ENCODE measurements at places on chromosomes 7 and 10. TPM values are rescaled to one million over a fixed set of nuclear protein-coding genes. Genes with fewer than 3 reads are reported as not detected.

The ADAM8 gene
- 3.1 TPM for total RNA-seq

DNA sequence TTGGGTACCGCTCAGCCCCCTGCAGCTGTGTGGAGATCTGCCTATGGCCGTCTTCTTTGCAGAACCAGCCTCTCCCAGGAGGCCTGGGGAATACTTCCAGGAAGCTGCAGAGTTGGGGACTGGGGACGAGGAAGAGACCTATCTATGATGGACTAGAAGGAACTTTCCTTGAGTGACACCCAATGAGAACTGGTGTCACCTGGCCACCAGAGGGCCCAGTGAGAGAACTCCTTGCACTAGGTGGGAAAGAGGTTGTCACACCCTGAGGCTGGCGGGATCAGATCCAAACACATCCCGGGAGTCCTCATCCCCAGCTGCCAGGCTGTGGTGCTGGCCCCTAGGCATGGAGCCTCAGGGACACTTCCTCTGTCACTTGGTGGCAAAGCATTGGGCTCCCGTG lies 4.9 kb upstream of the GRID2IP start:
- DNase-seq, result no peak

The SFTPA1 gene
- not detected for total RNA-seq

The GRK5 gene
- total RNA-seq, result 54.7 TPM

DNA sequence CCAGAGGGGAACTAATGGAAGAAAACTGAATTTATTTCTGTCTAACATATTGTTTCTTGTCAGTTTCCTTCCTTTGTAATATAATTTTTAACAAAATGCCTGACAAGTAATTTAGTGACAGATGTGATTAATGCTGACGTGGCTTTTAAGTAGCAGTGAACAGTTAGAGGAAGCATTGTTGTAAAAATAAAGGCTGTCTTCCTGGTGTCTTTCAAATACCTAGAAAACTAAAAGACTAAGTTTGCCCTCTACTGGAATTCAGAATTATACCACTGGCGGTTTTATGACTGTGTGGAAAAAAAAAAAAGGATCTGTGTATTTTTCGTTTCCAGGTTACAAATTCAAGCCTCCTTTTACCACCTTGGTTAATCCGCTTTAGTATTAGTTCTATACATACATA lies 217.1 kb upstream of the DPP6 start:
- DNase-seq, result no peak

DNA sequence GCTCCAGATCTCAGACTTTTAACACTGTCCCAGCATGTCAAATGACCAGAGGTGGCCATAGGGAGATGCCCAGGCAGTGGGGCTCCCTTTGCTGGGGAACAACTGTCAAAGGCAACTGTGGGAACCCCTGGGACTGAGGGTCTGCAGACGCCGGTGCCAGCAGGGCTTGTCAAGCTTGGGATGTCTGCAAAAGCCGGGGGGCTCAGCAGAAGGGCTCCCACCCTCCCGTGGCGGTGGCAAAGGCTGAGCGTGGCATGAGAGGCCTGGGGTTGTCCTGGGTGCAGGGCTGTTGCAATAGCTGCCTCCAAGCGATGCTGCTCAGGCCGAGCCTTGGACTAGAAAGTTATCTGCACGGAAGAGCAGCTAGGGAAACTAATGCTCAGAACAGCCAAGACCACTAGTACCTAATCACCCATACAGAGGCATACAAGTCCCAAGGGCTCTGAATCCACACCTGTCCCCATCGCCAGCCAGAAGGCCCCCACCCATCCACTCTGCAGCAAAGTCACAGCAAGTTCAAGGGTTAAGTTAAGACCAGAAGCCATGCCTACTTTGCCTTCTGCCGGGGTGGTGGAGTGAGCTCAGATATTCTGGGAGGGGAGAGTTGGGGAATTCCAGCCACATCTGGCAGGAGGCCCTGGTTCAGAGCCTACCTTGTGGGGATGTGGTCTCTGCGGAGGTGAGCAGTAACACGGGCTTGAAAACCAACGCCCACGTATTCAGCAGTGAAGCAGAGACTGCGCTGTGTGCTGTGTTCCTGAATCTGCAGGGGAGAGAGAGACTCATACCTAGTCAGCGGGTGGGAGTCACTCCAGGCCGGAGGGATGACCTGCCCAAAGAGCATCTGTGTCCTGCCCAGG lies 4.6 kb downstream of the SH2B2 start:
- no peak for DNase-seq

DNA sequence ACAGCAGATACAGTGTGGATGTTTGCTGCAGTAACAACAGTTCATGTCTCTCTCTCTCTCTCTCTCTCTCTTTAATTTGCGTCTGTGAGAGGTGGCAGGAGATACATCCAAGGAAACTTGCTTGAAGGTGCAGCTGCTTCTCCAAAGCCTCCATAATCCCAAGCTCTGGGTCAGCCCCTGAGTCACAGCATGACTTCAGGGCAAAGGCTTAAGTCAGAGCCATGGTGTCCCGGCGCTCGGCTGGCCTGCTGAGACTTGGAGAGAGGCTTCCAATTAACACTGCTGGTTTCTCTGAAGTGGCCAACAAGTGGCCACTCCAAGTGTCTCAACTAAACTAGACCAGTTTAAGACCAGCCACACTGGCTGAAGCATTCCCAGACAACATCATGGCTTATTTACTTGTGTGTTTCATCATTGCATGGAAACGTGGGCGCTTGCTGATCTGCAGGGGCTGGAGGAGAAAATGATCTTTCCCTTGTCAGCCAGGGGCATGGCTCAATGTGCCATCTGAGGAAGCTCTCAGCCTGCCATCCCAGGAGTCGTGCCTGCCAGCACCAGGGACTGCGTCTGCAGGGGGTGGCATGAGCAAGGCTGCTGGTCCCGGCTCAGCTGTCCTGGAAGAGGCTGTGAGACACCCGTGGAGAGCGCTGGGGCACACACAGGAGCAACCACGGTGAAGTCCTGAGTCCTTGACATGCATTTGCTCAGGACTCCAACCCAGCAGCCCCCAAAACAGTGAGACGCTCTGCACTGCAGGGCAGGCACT lies 254.2 kb downstream of the COBL start:
- no peak for DNase-seq
